Right renal cortex interstitium (tissue), 3 donors: ENCODE measurements at places on chromosomes 1 and 21. TPM values are rescaled to one million over a fixed set of nuclear protein-coding genes. Genes with fewer than 3 reads are reported as not detected.

OXCT2 gene
- 0.17 TPM for polyA plus RNA-seq

TIE1 gene
- polyA plus RNA-seq = 51.4 TPM

DNA sequence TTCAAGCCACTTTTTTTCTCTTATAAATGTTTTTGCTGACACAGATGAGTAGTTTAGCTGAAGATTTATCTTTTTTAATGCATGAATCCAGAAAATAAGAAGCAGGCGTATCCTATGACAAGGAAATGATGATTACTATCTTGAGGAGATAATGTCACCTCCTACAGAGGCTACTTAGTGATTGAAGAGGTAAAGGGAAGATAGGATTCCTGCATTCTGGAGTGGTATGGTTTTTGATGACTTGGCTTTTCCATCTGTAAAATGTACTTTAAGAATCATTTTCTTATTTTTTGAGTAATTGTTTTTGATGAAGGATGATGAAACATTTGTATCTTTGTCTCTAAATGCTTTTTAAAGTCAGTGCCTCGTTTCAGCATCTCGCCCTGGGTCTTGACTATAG lies 122.9 kb downstream of the SPATA46 start:
- no peak for DNase-seq

TMEM61 gene
- polyA plus RNA-seq = 0.87 TPM

- DNase-seq = no peak
Measured at GRCh38 chr1:178536329-178536728, 23.4 kb downstream of the TEX35 start.

DNA sequence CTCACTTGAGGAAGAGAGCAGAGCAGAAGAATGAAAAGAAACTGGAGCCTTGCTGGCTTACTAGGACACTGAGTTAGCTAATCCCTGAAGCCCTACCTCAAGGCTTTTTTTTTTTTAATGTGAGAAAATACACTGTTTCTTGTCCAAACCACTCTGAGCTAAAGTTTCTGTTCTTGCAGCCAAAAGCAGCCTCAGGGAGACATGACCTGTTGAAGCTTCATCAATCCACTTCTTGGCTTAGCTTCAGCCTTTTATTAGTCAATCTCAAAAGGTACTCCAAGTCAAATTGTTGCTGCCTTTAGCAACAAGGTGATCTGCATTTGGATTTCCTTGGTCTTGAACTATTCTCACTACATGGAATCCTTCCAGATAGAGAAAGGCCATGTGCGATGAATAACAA lies 33.7 kb downstream of the CCDC185 start:
- no peak for DNase-seq

DNA sequence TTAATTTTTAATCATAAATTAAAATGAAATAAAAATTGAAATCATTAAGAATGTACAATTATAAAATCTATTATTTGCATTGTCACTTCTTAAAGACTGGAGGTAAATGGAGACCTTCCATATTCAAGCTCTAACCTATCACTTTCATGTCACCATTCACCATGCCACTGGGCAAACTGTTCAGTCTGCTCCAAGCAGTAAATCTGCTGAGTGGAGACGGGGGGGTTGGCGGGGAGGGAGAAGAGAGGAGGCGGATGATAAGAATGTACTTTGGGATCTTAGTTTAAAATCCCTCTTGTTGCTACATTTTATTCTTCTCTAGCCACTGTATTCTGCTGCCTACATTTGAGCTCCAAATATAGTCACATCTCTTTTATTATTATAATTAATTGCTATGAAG lies 365.9 kb upstream of the NFIA start:
- DNase-seq = no peak

- DNase-seq = no peak
Measured at GRCh38 chr1:215181518-215181917, 99.0 kb downstream of the KCNK2 start.

- DNase-seq = no peak
Measured at GRCh38 chr1:235766794-235767285, 99.9 kb downstream of the LYST start.

- DNase-seq = no peak
Measured at GRCh38 chr1:44040418-44040817, 9.2 kb upstream of the SLC6A9 start.

DNA sequence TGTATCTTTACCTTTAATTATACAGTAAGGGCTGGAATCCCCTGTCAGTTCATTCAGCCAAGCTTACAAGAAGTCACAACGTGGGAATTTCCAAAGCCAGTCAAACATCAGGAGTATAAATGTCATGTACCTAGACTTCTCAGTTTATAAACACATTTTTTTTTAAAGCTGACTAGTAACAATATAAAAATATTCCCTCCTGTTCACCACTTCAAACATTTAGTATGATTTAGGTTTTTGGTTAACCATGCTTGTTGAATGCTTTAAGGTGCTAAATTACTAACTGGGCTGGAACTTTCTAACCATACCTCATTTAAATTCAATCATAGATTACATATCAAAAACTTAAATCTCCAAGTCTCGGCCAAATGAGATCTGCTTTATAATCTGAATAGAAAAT lies 44.0 kb downstream of the JAK1 start:
- no peak for DNase-seq

- DNase-seq = no peak
Measured at GRCh38 chr1:30474818-30475200, 248.6 kb downstream of the MATN1 start.

GRCh38 chr1:10387677-10388386 lies 11.0 kb upstream of the PGD start:
- DNase-seq = peak; percentile 19

DNA sequence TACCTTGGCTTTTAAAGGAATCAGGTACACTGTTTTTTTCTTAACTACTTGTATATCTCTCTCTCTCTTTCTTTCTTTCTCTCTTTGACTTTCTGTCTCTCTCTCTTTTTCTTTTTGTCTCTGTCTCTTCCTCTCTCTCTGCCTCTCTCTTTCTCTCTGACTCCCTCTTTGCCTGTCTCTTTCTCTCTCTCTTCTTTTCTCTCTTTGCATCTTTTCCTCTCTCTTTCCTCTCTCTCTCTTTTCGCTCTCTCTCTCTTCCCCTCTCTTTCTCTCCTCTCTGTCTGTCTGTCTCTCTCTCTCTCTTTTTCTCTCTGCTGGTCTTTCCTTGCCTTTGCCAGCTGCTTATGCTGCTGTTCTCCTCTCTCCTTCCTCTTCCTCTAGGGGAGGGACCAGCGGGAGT lies 143.2 kb downstream of the TRIM33 start:
- DNase-seq = no peak

TTLL7 gene
- 3.9 TPM for polyA plus RNA-seq

EXO1 gene
- 13.0 TPM for polyA plus RNA-seq

CACNA1S gene
- polyA plus RNA-seq = 0.37 TPM

DNA sequence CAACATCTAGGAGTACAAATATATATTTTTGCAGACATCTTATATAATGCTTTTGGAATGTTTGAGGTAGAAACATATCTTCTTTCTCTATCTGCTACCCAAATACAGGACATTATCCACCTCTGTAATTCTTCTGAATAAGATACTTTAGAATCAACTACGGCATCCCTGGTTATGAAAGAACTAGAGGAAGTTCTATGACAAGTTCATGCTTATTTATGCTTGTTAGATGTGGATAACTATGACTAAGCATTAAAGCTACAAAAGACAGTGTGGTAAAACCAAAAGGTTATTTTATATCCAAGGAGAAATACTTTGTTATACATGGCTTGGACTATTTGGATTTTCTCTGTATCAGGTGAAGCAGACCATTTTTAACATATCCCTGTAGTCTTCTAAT lies 894.0 kb downstream of the KCNT2 start:
- DNase-seq = no peak

OR2T35 gene
- polyA plus RNA-seq = not detected

DNA sequence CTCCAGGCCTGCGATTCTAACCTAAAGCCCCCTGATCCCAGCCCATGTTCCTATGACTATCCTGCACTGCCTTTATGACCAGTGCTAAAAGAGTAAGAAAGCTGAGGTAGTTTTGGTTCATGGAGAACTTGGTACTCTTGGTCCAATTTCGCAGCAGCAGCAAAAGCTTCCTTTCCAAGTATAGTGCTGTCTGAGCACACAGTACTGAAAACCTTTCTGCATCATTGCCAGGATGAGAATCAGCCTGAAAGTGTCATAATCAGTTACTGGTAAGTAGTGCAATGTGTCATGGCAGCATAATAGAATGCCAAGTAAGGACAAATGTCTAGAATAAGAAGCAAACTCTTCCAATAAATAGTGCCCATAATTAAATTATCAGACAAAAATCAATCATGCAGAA lies 889.6 kb upstream of the ADGRL4 start:
- no peak for DNase-seq

- DNase-seq = no peak
Measured at GRCh38 chr1:25063591-25064416, 133.7 kb upstream of the RUNX3 start.

EDARADD gene
- polyA plus RNA-seq = 7.8 TPM

DBT gene
- 27.0 TPM for polyA plus RNA-seq

DNA sequence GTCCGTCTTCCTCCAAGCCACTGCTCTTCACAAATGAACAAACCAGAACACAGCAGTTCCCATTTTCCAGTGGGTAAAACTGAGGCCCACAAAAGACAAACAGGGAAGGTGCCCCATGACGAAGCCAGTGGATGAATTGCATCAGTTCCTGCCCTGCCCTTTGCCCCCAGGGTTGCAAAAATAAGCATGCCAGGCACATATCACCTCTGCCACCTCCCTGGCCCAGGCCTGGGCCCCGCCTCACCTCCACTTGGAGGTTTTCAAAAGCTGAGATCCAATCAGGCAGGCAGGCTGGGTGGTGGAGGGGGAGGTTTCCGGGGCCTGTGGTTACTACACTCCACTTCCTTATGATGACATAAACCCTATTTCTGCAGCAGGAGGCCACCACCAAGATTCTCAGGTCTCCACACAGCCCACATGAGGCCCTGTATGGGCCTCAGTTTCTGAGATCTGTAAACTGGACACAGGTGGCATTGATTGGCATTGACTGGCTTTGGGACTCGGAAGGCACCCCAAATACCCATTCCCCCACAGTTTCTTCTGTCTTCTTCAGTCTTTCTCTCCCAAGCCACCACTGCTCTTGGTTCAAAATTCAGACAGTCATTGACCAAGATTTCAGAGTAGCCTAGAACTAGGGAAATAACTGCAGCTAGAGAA lies 4.1 kb downstream of the KIF21B start:
- DNase-seq = no peak

RNPEP gene
- polyA plus RNA-seq = 57.7 TPM

G0S2 gene
- polyA plus RNA-seq = 13.7 TPM

MYBPH gene
- 0.31 TPM for polyA plus RNA-seq

SMCP gene
- polyA plus RNA-seq = not detected

DNA sequence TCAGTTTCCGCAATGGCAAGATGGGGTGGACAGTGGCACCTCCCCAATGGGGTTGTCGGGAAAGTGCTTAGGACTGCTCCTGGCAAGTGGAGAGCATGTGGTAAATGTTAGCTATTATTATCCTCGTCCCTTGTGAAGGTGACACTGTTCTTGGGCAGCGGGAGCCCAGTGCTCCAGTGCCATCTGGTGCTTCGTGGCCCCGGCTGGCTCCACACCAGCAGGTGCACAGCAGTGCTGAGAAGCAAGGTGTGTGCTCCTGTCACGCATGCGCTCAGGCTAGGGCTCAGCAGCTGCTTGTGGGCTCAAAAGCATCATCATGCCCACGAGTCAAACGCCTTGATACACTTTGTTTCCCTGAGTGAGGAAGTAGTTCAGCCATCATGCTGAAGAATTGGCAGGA lies 24.9 kb upstream of the KCNC4 start:
- no peak for DNase-seq

ATP1A4 gene
- 0.37 TPM for polyA plus RNA-seq

DNA sequence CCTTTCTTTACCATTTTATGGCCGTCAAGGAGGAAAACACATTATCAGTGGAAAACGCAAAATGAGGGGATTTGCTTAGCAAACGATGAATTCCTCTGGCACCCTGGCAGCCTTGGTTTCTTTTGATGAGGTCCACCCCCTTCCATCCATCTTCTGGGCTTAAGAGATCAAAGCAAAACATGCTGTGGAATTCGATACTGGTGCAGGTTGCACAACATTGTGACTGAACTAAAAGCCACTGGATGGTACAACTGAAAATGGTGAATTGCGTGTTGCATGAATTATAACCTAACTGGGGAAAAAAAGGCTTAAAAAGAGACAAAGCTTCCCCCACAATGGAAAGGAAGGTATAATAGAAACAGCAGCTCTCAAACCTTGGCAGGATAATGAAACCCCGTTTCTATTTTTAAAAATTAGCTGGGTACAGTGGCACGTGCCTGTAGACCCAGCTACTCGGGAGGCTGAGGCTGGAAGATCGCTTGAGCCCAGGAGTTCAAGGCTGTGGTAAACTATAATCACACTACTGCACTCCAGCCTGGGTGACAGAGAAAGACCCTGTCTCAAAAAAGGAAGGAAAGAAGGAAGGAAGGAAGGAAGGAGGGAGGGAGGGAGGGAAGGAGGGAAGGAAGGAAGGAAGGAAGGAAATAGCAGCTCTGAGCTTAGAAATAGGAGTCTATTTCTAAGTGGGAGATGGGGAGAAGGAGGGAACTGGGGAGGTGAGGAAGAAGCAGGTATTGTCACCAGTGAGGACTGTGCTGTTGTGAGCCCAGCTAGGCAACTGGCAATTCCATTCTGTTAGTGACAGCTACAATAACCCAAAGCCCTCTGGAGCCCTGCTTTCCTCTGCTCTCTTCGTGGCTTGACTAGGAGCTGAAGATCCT lies 29.0 kb upstream of the LGALS8 start:
- DNase-seq = no peak

DNA sequence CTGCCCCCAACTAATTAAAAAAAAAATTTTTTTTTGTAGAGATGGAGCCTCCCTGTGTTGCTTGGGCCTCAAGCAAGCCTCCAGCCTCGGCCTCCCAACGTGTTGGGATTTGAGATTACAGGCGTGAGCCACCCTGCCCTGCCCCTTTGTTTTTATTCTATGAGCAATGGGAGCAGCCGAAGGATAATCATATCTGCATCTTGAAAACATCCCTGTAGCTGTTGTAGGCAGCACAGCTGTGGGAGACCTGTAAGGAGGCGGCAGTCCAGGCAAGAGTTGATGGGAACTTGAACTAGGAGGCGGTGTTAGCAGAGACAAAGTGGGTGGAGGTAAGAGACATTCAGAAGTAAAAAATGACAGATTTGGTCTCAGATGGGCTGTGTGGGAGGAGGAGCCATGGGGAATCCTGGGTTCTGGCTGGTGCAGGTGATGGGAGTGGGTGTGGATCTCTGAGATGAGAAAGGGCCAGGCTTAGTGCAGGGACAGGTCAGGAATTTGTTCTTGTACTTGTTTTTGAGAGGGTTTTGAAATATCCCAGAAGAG lies 31.3 kb downstream of the STUM start:
- no peak for DNase-seq

LY9 gene
- polyA plus RNA-seq = 0.10 TPM

- DNase-seq = no peak
Measured at GRCh38 chr1:1564268-1564667, 10.4 kb downstream of the SSU72 start.

- DNase-seq = no peak
Measured at GRCh38 chr1:117662667-117663066, 56.8 kb downstream of the TENT5C start.

PTPN7 gene
- polyA plus RNA-seq = 0.92 TPM

- DNase-seq = no peak
Measured at GRCh38 chr1:198929111-198929604, 290.3 kb downstream of the PTPRC start.

- DNase-seq = no peak
Measured at GRCh38 chr1:39992234-39992633, 37.3 kb downstream of the MFSD2A start.

LRRN2 gene
- 10.6 TPM for polyA plus RNA-seq

- DNase-seq = no peak
Measured at GRCh38 chr1:33349081-33349759, 28.3 kb upstream of the A3GALT2 start.
